ENCODE measurements at places on chromosomes 6 and 20.
A peak's percentile ranks its signal among the peaks of the same experiment; 100 is the strongest.

DNA sequence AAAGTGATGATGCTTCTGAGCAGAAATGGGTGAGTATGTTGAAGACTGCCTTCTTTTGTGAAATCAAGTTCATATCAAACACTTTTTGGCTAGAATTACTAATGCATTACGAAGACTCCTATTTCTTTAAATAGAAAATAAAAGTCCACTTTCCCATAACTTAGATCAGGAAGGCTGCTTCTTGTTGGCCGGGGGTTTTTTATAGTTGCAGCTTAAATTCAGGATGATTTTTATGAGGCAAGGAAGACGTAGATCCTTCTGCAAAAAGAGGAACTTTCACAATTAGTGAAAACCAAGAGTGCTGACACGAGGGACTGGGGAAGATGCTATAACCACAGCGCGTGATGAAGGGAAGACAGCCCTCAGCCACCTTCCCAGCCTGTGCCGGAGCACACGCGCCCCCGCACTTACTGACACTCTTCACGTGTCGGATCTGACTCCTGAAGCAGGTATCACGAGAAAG, 206.1 kb upstream of the PRDM1 start:
- DNase-seq: peak; percentile 45

DNA sequence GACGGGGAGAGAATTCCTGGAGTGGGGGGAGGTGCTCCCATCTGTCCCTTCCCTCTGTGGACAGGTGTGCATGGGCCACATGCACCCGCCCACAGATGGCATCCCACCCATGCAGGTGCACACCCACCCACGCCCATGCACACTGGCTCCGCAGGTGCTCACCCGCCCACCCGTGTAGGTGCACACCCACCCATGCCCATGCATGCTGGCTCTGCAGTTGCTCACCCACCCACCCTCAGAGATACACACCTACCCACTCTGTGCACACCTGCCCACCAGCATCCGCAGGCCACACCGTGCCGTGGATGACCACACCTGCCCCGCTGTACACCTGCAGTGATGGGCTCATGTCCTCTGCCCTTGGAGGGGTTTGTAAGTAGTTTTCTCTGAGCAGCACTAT, 132.0 kb downstream of the PHACTR3 start:
- no peak for DNase-seq

DNA sequence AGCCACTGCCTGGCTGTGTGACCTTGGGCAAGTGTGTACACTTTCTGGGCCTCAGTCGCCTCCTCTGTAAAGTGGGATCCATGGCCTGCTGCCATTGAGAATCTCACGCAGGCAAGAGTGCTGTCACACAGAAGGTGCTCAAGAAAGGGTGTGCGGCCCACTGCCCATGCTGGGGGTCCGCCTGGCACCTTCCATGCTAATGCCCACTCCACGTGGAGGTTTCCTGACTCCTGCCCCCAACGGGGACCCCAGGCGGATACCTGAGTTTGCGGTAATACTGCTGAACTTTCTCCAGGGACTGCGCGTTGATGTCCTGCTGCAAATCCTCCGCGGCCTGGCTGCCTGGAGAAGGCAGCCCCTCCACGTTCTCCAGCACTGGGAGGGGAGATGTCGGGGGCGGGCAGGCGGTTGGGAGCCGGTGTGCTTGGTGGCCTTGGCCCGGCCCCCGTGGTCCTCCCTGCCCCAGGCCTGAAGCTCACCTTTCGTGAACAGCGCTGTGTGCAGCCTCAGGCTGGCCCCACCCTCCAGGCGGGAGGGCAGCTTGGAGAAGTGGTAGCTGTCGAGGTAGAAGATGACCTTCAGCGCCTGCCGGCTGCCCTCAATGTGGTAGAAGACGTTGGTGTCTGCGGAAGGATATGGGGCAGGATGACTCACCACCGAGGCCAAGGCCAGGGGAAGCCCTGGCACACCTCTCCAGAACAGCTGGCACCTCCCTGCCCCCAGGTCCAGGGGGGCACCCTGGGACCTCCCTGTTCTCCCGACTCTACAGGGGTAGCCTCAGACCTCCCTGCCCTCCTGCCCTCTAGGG, 195.6 kb downstream of the PREX1 start:
- no peak for DNase-seq

GRCh38 chr20:63025534-63026331, 19.0 kb upstream of the BHLHE23 start:
- no peak for DNase-seq

DNA sequence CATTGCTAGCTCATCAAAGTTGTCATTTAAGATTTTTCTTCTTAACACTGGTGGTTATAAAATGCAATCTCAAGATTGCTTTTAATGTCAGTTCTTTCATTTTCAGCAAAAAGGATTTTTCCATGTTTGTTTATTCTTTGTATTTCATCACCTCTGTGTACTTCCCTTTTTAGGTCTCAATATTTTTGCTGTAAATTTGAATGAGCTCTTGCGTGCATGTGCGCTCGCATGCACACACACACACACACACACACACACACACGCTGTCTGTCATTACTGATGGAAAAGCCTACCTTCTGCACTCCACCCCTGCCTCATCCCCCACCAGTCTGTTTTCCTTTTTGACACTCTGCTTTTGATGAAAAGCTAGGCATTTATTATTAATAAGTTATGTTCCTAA, 85.3 kb upstream of the FYN start:
- no peak for DNase-seq

DNA sequence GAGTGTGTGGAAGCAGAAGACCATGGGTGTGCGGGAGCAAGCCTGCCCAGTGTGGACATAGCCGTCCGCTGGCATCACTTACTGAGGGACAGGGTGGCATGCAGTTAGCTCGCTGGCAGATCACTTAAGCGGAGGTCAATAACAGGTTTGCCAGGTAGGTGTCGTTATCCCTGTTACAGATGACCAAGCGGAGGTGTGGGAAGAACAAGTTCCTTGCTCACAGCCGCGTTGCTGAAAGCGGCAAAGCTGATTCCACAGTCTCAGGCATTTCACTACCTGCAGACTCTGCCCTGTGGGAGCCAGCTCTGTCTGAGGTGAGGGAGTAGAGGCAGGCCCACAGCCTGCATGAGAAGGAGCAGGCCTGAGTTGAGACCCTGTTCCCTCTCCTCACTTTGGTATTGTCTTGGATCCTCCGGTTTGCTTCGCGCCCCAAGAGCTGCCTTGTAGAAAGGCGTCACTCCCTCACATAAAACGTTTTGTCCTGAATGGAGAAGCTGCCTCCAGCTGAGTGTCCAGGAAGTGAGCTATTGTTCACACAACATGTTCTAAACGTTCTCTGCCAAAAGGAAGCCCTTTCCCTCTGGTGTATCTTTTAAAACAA, 96.9 kb downstream of the TCP11 start:
- DNase-seq: no peak

- no peak for DNase-seq
Observed at GRCh38 chr6:67431076-67431475, 1204.0 kb upstream of the ADGRB3 start.

DNA sequence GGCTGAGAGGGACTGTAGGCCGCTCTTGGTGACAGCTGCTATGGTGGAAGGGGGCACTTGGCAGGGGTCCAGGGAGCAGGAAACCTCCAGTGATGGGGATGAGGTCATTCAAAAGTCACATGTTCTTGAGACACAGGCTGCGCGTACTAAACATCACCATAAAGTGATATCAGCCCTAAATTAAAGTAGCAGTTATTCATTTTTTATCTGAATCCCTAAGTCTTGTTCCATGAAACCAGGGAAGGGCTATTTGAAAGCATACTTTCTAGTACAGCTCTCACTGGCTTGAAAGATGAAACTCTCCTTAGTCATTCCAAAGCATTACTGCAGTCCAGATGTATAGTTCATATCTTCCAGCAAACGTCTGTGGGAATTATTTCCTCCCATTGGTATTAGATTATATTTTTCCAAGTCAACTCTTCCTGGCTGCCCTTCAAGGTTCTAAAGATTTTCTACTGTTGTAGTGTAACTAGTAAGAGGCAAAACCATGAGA, 373.1 kb downstream of the CD109 start:
- DNase-seq: no peak

DNA sequence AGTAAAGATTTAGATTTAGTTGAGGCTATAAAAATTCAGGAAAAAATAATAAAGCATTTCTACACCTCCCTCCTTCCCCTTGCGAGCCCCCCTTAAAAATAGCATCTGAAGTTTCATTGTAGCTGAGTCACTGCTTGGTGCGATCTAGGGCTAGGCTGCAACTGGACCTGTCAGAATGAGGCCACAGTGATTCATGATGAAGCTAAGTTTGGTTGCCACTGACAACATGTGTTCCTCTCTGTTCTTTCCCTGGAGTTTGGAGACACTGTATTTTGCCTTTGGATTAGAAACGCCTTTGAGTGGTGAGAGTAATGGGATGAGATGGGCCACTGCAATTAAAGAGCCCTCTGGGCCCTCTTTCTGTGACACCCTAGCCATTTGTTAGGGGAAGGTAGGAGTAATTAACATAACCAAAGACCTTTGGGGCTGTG, 334.1 kb downstream of the NRN1 start:
- DNase-seq: no peak

- no peak for DNase-seq
Observed at GRCh38 chr20:43323592-43323991, 133.9 kb upstream of the PTPRT start.

DNA sequence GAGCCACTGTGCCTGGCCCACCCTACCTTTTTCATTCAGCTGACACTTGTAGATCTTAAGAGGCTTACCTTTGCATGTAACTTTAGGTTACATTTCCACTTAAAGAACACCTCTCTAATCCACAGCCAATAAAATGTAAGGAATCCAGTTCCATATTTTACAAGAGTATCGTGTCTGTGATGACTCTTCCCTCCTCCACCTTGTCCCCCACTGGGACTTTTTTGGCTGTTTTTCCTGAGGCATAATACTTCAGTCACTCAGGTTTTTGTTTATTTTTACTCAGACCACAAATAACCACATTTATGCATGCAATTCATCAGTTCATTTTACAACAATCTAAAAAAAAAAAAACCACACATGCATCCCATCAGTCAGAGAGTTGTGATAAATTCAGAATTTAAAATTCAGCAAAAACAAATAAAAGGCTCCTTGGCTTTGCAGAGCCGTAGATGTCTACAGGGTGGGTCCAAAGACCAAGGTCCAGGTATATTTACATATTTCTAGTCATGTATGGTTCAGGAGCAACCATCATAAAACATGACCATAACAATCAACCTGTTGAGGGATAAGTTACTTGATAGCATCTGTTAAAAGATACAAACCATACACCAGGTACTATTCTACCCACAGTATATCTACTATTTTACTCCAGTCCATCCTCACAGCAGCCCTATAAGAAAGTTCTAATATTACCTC, 9.9 kb downstream of the ATXN1 start:
- DNase-seq: no peak

GRCh38 chr20:17868700-17869231, 99.8 kb downstream of the SNX5 start:
- DNase-seq: no peak

DNA sequence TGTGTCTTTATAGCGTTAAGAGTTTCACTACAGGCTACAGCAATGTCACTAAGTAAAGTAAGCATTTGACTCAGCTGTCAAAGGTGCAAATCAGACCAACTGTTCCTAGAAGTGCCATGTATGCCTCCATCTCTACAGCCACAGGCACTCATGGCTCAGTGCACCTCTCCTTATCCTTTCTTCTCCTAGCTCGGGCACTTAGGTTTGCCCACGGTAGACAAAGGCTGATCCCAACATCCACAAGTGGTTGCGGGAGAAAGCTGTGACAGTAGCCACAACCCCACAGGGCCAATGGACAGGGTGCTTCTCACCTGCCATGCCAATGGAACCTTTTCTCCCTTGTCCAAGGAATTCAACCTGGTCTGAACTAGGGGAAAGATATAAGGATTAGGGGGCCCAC, 228.5 kb upstream of the EXOC2 start:
- no peak for DNase-seq

- no peak for DNase-seq
Observed at GRCh38 chr6:20965276-20965675, 431.0 kb downstream of the CDKAL1 start.

DNA sequence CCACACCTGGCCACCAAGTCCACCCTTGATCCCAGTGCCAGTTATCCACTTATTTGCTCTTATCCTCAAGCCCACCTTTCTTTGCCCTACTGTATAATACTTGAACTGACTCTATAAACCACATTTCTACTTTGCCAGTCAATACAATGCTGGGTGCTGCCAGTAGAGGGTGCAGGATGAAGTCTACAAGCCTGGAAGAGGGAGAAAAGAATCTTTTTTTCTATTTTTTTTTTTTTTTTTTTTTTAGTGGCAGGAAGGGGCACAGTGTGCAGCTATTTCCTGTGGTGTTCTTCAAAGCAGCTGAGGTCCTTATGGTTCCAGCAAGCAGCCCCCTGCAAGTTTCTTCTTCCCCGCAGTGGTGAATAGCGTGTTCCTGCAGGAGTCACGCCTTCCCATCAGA, 22.2 kb upstream of the GABRR1 start:
- no peak for DNase-seq

DNA sequence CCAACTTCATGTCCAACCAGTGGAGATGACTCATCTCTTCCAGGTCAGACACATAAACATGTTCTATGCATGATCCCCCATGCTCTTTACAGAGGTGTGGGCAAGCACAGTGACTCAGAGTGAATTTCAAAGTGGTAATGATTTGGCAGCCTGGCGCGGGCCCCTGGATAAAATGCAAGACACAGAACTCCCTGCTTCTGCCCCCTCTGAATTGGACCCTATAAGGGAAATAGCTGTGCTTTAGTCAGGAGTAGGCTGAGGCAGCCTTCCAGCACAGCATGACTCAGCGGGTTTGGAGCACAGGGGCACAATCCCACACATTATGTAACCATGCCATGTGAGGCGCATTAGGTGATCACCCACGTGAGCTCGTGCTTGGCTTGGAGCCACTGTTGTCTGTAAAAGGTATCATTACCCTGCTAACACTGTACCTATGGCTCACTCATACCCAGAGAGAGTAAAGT, 127.4 kb downstream of the C6orf118 start:
- no peak for DNase-seq

- no peak for DNase-seq
Observed at GRCh38 chr6:26122005-26122388, 34.8 kb downstream of the HFE start.

DNA sequence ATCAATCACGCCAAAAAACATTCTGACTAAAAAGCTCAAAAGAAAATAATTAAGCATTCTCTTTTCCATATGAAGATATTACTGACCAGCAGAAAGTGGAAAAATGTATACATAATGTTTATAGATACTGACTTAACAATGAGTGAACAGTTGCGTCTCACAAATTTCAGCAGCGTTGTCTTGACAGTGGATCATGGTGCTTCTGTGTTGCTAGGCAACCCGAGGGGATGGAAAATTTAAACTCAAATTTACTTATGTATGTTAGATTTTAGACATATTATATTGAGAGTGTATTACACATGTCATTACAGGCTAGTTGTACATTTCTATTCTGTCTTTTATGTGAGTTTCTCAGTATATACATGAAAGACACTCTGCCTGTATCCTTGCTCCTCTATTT, 110.2 kb downstream of the LAMA2 start:
- no peak for DNase-seq

- DNase-seq: no peak
Observed at GRCh38 chr6:83514866-83515466, 2.6 kb downstream of the PRSS35 start.
